ENCODE measurements at places on chromosomes 2 and 18.

DNA sequence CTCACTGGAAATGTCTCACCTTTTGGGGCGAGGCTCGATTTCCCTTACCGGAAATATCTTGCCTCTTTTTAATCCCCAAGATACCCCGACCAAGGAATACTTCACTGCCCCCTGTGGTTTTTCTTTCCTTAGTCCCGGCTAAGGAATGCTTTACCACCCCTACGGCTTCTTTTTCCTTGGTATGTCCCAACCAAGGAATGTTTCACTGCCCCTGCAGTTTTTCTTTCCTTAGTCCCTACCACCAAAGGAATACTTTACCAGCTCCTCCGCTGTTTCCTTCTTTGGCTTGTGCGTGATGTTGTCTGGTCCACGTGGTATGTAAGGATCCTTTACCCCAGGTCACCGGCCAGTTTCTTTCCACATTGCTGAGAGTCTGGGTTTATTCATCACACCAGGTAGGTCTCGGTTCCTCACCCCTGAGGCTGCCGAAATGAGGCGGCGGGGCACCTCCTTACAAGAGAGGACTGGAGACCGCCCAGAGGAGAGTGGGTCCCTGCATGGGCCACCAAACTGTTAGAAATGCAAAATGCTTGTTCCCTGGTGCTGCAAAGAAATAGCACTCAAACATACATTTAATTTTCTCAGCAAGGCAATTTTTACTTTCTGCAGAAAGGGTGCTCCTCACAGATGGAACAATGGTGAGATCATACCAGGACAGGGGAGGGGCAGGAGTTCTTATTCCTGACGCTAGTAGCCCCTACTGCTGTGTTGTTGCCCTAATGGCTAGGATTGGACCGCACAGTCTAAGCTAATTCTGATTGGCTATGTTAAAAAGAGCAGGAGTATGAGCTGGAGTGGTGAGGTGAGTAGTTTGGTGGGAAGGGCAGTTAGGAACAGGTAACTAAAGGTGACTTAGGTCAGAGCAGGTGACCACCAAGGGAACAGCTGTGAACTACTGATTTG, 33.4 kb upstream of the CLASP1 start:
- DNase-seq = no peak

DNA sequence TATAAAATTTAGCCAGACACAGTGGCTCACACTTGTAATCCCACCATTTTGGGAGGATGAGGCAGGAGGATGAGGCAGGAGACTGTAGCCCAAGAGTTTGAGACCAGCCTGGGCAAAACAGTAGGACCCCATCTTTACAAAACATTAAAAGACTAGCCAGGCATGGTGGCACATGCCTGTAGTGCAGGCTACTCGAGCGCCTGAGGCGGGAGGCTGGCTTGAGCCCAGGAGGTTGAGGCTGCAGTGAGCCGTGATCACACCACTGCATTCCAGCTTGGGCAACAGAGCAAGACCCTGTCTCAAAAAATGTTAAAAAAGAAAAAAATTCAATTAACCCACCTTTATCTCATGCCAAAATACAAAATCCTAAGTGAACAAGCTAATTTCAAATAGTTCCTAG, 4.0 kb downstream of the REV1 start:
- DNase-seq = no peak

DNA sequence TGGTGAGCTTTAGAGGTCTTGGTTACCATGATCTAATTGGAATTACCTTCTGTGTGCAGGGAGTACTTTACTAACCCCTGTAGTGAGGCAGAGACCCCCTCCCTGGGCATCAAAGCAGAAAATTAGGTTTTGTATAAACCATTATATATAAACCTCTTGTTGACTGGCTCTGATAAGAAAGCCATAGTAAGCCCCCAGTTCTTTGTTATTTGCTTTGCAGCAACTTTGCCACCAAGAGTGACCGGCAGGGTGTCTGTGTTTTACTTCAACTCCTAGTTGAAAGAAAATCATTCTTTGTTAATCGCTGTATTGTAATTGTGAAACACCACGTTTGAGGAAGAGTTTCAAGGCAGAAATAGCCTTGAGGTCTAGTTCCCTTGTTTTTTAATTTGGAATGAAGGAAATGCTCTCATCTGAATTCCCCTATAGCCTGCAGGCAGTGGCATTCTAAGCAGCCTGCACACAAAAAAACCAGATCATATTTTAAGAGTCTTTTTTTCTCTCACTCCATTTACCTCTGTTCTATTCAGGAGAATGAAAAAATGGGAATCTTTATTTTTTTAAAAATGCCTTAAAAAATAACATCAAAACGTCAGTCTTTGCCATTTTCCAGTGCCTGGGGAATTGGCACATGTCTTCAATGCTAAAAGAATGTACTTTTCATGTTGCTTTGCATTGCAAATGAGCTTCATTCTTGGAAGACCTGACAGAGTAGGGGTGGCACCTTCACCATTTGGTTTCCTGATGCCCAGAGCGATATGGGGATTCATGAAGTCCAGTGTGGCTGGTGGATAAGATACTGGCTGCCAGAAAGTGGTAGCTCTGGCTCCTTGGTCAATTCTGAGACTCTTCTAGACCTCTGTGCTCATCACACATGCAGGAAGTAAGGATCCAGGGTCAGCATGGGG, 338.1 kb downstream of the SLC4A3 start:
- no peak for DNase-seq

- no peak for DNase-seq
These were observed 216.9 kb downstream of the MYO3B start for GRCh38 chr2:170394641-170395387.

GRCh38 chr2:203689426-203690116, 16.9 kb upstream of the CD28 start:
- DNase-seq = no peak

- DNase-seq = no peak
These were observed 3.1 kb downstream of the NRXN1 start for GRCh38 chr2:51028829-51029228.

GRCh38 chr2:199460101-199460671, 2.4 kb upstream of the SATB2 start:
- no peak for DNase-seq

GRCh38 chr2:98912221-98912851, 23.7 kb downstream of the CRACDL start:
- no peak for DNase-seq

DNA sequence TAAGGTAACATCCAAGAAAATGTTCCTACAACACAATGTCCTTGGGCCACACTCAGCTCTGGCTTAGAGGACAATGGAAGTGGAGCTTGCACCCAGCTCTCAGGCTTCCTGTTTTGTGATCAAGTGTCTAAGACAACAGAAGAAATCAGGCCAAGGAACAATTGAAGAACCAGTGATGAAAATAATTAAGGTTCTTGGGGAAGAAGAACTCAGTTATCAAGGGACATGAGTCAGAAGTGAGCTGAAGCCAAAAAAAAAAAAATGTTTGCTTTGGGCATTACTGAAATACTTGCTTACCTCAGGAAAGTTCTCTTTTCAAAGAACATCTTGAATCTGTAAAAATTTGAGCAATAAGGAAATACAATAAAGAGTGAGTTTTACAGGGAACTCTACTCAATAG, 299.0 kb downstream of the FBXO15 start:
- DNase-seq = no peak

GRCh38 chr18:41269294-41269693, 685.7 kb upstream of the PIK3C3 start:
- DNase-seq = no peak

DNA sequence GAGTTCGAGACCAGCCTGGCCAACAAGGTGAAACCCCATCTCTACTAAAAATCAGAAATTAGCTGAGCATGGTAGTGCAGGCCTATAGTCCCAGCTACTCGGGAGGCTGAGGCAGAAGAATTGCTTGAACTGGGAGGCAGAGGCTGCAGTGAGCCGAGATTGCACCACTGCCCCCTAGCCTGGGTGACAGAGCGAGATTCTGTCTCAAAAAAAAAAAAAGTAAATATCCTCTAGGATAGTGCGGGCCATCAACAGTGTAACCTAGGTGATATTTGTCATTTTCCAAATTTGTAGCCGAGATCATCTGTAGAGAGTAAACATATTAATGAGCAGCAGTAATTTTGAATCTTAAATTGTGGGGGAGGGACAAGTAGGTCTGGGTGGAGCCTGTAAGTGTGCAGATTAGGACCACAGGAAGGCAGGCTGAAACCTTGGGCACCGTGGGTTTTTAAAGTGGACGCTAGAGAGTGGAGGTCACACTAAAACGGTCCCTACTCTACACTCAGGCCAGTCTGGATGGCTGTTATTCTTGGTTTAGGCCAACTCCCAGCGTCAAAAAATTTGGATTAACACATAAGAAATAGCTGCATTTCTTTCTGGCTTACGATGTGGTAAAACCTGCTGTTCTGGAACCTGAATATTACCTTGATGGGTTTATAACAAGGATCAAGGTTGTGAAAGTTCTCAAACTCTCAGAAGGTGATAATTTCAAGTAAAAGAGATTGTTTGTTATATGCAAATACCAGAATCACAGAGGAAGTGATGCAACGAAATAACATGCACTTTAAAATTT, 22.7 kb upstream of the TET3 start:
- DNase-seq = no peak

- DNase-seq = no peak
These were observed 44.4 kb downstream of the FECH start for GRCh38 chr18:57542126-57542525.

GRCh38 chr2:237931205-237931721, 35.6 kb upstream of the UBE2F start:
- DNase-seq = no peak

DNA sequence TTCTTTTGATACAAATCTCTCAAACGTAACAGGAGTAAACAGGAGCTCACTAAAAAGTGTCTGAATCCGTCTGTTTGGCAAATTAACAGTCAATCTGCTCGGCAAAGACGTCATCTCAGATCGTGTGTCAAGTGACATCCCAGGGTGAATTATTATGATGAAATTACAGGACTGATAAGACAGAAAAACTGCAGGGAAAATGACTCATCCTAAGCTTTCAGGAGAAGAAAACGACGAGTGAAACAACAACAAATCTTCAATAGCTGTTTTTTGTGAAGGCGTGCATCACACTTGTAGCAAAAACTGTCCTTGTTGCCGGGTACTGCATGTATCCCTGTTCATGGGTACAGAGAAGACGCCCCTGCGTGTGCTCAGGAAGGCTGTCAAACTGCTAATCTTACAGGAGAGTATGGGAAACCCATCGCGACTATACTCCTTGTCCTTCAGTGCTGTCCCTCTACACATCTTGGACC, 24.9 kb downstream of the EPB41L3 start:
- DNase-seq = no peak

- DNase-seq = no peak
These were observed 679.2 kb downstream of the NYAP2 start for GRCh38 chr2:226078666-226079065.

- no peak for DNase-seq
These were observed 31.0 kb upstream of the SPATS2L start for GRCh38 chr2:200275295-200276013.

DNA sequence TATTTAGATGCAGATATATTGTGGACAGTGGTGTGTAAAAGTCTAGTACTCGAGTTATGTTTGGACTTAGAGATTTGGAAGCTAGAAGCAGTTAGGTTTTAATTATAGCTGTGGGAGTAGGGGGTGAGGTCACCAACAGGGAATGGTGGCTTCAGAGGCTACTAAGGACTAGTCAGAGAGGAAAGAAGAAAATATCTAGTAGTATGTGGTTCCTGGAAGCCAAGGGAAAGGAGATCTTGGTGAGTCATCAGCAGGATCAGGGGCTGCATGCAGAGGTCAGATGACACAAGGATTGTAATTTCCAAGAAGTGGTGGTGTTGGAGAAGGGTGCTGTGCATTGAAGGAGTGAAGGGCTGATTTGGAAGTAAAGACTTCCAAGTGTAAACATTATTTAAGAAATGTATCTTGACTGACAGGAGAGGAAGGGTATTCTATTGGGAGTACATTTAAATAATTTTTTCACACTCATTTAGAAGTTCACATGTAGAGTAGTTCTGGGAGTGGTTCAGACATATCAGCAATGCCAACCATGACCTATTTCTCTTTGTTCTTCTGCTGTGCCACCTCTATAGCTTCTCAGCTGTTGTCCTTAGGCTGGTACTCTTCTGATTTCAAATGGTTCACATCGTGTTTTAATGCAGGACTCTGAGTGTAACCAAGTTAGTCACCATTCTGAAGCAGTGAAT, 59.1 kb downstream of the ACSL3 start:
- DNase-seq = no peak

DNA sequence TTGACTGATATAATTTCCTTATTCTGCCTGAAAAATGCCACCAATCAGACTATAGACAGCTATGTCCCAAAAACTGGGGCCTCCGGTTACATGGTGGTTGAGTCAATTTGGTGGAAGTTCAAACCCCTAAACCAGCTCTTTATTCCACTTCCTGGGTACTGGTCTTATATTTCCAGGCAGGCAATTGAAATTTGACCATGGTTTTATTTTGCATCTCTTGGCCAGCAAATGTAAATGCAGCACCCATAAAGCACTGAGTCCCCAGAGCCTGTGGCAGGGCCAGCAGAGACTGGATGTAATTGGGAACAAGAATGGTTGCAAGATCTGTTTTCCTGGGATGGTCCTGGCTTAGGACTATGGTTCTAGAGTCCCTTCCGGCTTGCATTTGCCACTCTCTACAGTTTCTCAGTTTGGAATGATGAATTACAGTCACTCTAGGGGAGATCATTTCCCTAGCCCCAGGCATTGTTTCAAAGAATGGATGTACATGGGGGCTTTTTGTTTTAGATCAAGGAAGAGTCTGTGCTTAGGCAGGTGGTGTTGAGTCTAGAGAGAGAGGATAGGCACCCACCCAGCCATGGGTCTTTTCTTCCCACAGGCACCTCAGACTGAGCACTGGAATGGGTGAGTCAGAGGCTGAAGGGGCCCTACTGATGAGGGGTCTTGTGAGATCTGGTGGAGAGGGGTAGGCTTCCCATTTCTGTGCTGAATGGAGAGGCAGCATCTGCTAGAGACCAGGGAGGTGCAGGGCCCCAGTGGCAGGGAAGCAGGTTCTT, 108.4 kb upstream of the CDC42EP3 start:
- DNase-seq = no peak

- DNase-seq = no peak
These were observed 138.8 kb downstream of the TRIB2 start for GRCh38 chr2:12855508-12855907.

DNA sequence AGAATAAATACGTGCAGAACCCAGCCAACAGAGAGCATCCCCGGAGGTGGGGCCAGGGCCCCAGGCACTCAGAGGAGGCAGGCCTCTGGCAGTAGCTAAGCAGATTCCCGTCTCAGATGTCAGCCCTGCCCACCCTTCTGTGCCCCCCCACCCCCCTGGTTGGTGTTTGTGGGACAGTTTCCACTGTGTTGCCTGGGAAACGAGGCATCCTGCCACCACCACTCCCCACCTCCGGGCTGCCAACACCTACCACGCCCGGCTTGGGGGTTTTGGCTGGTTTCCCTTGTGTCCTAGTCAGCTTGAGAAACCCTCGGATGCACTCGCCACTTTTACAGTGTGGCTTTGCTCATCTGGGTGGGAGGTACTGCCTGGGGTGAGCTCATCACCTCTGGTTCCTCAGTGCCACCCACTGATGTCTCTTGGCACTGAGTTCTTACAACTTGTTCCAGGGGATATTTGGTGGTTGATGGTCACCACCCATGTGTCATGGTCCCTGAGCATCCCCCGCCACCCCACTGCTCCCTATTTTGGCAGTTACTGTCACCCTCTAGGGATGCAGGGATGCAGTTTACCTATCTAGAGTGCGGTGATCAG, 72.4 kb upstream of the YWHAQ start:
- peak; percentile 64 for DNase-seq

Measured in activated CD4-positive, alpha-beta T cell treated with anti-CD3 and anti-CD28 coated beads for 24 hours (primary cell).